Activated naive CD4-positive, alpha-beta T cell (primary cell): ENCODE measurements at places on chromosomes 4 and X.

- no peak for DNase-seq
Observed at GRCh38 chr4:26426892-26427291, 63.4 kb downstream of the CCKAR start.

GRCh38 chr4:16083241-16084191, at the start of gene PROM1:
TSS of gene PROM1 (minus strand) at chr4:16084023. CDS start at chr4:16075906, 8,117 bp downstream.
- no peak for DNase-seq

DNA sequence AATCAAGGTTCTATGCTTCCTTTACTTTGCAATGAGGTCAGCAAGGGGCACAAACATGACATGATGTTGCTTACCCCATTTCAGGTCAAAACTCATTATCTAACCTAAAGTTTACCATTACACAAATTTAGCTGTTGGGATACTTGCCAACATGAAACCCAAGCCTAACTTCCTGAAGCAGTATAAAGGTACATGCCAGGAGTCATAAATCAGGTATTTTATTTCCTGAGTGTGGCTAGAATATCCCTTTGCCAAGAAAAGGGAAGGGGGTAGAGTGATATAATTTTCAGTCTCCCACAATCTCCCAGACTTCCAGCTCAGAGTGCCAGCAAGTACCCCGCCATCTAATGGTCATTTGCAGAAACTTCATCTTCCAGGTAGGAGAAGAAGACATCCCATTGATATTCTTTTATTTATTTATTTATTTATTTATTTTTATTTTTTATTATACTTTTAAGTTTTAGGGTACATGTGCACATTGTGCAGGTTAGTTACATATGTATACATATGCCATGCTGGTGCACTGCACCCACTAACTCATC, 136.6 kb downstream of the NEXMIF start:
- no peak for DNase-seq

GRCh38 chrX:50813843-50814661, at the start of gene SHROOM4:
TSS of gene SHROOM4 (minus strand) at chrX:50814194. CDS start at chrX:50814018, 176 bp downstream.
- no peak for DNase-seq
